ENCODE measurements at places on chromosomes 16 and 17. TPM values are rescaled to one million over a fixed set of nuclear protein-coding genes. Genes with fewer than 3 reads are reported as not detected.

The GPT2 gene
- total RNA-seq = 42.6 TPM

- H3K4me1 ChIP-seq = peaks cover 6% of the 10 kb centered on the region
- no peaks in the 10 kb centered on the region for H3K27me3 ChIP-seq
- no peaks in the 10 kb centered on the region for H3K36me3 ChIP-seq
- H3K4me3 ChIP-seq = no peak overlapping the region
- no peak overlapping the region for H3K27ac ChIP-seq
These were observed 16.7 kb upstream of the TANGO6 start for GRCh38 chr16:68826652-68827051.

- H3K27me3 ChIP-seq = peaks cover 3% of the 10 kb centered on the region
- H3K36me3 ChIP-seq = no peaks in the 10 kb centered on the region
- peaks cover 36% of the 10 kb centered on the region for H3K4me1 ChIP-seq
- DNase-seq = peak; percentile 72
- H3K4me3 ChIP-seq = peak overlapping the region; percentile 19
- H3K27ac ChIP-seq = peak overlapping the region; percentile 89
These were observed 14.4 kb downstream of the CUEDC1 start for GRCh38 chr17:57940653-57941329.

DNA sequence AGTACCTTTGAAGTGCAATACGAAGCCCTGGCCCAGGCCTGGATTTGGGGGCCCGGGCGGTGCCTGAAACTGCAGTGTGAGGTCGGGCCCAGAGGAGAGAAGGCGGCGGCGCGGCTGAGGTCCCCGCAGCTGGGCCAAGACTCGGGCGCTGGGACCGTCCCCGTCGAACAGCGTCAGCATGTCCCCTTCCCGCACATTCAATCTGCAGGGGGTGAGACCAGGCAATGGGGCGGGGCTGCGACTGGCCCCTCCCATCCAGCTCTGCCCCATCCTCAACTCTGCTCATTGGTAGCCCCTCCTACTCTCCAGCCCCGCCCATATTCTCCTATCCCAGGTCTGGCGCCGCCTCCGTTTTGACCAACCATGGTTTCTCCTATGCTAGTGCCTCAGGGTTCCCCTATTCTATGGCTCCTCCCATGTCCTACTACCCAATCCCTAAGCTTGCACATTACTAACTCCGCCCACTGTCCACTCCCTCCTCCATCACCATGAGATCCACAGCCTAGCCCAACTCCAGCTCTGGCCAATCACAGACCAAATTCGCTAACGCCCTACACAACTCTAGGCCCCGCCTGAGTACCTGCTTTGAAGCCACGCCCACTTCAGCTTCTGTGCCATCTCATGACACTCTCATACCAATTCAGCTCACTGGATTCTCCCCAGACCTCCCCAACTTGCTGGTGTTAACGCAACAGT is 14.4 kb upstream of the CDIPT start:
- no peak overlapping the region for H3K27ac ChIP-seq
- DNase-seq = peak; percentile 97
- no peaks in the 10 kb centered on the region for H3K4me1 ChIP-seq
- H3K27me3 ChIP-seq = no peaks in the 10 kb centered on the region
- H3K4me3 ChIP-seq = no peak overlapping the region
- no peaks in the 10 kb centered on the region for H3K36me3 ChIP-seq

GRCh38 chr16:23174622-23175021 is 7.9 kb upstream of the SCNN1G start:
- H3K4me3 ChIP-seq = no peak overlapping the region
- no peak overlapping the region for H3K27ac ChIP-seq
- no peaks in the 10 kb centered on the region for H3K27me3 ChIP-seq
- DNase-seq = peak; percentile 47
- no peaks in the 10 kb centered on the region for H3K36me3 ChIP-seq

DNA sequence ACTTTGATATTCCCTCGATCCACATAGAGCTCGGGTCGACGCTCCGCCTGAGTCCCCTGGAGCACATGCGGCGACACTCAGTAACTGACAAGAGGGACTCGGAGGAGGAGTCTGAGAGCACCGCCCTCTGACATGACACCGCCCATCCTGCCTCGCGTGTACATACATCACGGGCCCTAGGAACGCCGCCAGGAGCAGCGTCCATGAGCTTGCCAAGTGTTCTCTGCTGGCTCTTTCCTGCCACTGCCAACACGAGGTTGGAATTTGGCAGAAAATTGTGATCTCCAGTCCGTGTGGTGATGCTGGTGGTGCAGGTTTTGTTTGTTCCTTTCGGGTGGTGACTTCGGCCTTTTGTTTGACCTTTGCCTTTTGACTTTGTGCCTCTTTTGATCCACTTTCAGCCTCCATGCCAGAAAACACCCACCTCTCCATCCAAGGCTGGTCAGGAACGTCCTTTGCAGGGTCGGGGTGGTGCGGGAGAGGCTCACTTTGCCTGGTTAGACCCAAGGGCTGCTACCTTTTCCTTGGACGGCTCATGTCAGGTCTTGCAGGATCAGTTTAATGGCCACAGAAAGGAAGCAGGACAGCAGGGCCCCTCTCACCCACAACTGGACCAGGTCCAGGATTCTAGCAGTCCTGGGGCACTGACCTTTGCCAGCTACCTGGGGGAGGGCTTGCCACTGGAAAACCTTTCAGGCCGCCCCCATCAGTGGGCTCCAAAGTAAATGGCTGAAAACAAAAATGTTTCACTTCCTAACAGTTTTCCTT is 27.6 kb downstream of the ELAC2 start:
- H3K36me3 ChIP-seq = peaks cover 32% of the 10 kb centered on the region
- peaks cover 64% of the 10 kb centered on the region for H3K4me1 ChIP-seq

The MGAT5B gene
- not detected for total RNA-seq

- no peak overlapping the region for H3K4me3 ChIP-seq
- no peaks in the 10 kb centered on the region for H3K27me3 ChIP-seq
- H3K27ac ChIP-seq = no peak overlapping the region
- H3K36me3 ChIP-seq = no peaks in the 10 kb centered on the region
These were observed 55.8 kb downstream of the MYH10 start for GRCh38 chr17:8574687-8575086.

- no peak for DNase-seq
- H3K27me3 ChIP-seq = no peaks in the 10 kb centered on the region
- no peak overlapping the region for H3K4me3 ChIP-seq
- H3K36me3 ChIP-seq = peaks cover 6% of the 10 kb centered on the region
- H3K4me1 ChIP-seq = no peaks in the 10 kb centered on the region
These were observed 7.6 kb downstream of the SCPEP1 start for GRCh38 chr17:56985371-56986162.

The TNRC6C gene
- not detected for total RNA-seq
